ENCODE measurements at places on chromosomes 6 and 20.

DNA sequence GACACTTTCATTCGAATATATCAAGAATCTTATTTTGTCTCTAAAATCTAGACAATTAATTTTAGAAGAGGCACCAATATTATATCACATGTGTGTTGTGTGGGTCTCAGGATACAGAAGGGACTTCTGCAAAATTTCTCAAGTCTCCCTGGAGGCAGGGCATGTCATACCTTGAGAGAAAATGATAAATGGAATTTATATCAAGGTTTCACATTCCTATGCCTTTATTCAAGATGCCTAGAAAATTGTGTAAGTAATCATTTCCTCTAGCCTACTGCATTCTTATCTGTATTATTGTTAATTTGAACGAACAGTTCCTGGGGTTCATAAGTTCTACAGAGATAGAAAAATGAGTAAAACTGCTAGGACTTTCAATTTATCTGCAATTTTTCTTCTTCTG is 1247.9 kb downstream of the GRIK2 start:
- H3K27me3 ChIP-seq, result no peaks in the 10 kb centered on the region
- no peak overlapping the region for H3K4me3 ChIP-seq
- H3K27ac ChIP-seq, result no peak overlapping the region
- no peaks in the 10 kb centered on the region for H3K36me3 ChIP-seq
- H3K4me1 ChIP-seq, result no peaks in the 10 kb centered on the region

DNA sequence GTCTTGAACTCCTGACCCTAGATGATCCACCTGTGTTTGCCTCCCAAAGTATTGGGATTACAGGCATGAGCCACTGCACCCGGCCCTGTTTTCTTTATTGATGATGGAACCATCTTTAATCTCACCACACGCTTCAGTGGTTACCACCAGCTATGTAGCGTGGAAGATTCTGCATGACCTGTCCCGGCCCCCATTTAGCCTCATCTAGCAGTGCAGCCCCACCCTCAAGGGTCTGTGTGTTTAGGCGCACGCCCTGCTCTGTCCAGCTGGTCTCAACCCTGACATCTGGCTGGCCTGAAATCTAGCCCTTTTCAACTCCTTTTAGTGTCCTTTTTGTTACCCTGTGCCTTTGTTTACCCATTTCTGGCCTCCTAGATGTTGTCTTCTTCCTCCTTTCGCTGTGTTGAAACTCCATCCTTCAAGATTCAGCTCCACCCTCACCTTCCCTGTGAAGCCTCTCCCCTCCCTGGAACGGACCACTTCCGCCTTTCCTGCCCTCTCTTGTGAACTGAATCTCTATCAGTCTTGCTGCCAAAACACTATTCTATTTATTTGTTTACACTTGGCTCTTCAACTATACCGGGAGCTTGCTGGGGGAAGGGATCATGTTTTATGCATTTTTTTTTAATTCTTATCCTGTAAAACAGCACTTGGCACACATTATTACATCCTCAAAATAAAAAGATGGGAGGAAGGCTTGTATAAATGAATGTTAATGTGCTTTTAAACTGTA is 101.0 kb upstream of the MTHFD1L start:
- H3K27me3 ChIP-seq, result no peaks in the 10 kb centered on the region
- no peak overlapping the region for H3K27ac ChIP-seq
- peaks cover 4% of the 10 kb centered on the region for H3K4me1 ChIP-seq
- no peaks in the 10 kb centered on the region for H3K36me3 ChIP-seq
- DNase-seq, result no peak

GRCh38 chr20:61044499-61044898 is 207.6 kb upstream of the CDH4 start:
- no peak overlapping the region for H3K27ac ChIP-seq
- no peaks in the 10 kb centered on the region for H3K4me1 ChIP-seq
- no peaks in the 10 kb centered on the region for H3K36me3 ChIP-seq
- no peaks in the 10 kb centered on the region for H3K27me3 ChIP-seq
- H3K4me3 ChIP-seq, result no peak overlapping the region

- H3K36me3 ChIP-seq, result no peaks in the 10 kb centered on the region
- H3K27ac ChIP-seq, result no peak overlapping the region
- H3K4me1 ChIP-seq, result no peaks in the 10 kb centered on the region
These were observed 32.4 kb downstream of the PHACTR1 start for GRCh38 chr6:12748815-12749521.

GRCh38 chr6:158706369-158706982 is 56.6 kb downstream of the SYTL3 start:
- no peaks in the 10 kb centered on the region for H3K36me3 ChIP-seq
- H3K27me3 ChIP-seq, result no peaks in the 10 kb centered on the region

- no peak for DNase-seq
- H3K36me3 ChIP-seq, result no peaks in the 10 kb centered on the region
- no peak overlapping the region for H3K4me3 ChIP-seq
- no peak overlapping the region for H3K27ac ChIP-seq
- H3K27me3 ChIP-seq, result no peaks in the 10 kb centered on the region
These were observed 10.9 kb downstream of the TFB1M start for GRCh38 chr6:155303361-155303870.

GRCh38 chr20:2305479-2305878 is 9.7 kb downstream of the TGM3 start:
- no peak for DNase-seq
- no peaks in the 10 kb centered on the region for H3K27me3 ChIP-seq
- H3K27ac ChIP-seq, result no peak overlapping the region
- H3K4me3 ChIP-seq, result no peak overlapping the region
- H3K4me1 ChIP-seq, result 0 out of 2 replicates have a peak, but pooled peaks cover 3% of the 10 kb centered on the region

DNA sequence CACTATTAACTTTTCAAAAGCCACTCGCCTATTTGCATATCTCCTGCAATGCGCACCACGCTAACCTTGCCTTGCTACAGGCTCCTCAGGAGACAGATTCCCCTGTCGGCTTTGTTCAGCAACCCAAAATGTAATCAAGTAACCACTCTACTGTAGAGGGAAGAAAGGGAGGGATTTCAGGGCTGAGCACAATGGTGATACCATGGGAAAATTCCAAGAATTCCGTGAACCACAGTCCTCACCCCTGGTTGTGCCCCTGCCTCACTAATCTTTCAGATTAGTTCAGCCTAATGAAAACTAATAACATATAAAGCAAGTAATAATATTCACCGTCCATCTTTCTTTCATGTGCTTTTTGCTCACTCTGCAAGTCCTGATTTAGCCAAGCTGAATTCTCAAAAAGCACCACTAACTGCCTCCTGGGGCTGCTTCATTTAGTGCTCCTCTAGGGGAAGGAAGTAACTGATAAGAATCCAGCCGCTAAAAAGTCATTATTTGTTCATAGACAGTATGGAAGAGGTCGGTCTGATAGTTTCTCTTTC is 6.6 kb downstream of the CITED2 start:
- no peaks in the 10 kb centered on the region for H3K36me3 ChIP-seq
- peaks cover 45% of the 10 kb centered on the region for H3K4me1 ChIP-seq
- peak overlapping the region; percentile 87 for H3K27ac ChIP-seq
- no peak for DNase-seq

DNA sequence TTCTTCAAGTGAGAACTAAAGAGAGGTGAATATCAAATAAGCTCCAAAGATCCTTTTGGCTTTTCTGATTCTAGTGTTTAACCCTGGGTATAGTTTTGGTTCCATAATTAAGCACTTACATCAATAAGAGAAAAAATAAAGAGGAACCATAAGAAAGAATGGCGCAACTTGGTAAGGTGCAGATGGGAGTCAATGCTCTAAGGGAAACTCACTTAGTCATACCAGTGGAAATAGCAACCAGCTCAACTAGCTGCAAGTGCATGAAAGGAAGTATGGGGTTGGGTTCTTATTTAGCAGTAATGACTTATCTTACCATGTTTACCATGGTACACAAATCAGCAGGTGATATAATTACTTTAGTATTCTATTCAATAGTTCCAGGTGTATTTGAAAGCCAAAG is 296.5 kb upstream of the RUNX2 start:
- H3K27ac ChIP-seq, result no peak overlapping the region
- no peaks in the 10 kb centered on the region for H3K27me3 ChIP-seq
- H3K4me1 ChIP-seq, result no peaks in the 10 kb centered on the region
- H3K36me3 ChIP-seq, result no peaks in the 10 kb centered on the region

GRCh38 chr20:9928281-9928737 is 89.4 kb upstream of the PAK5 start:
- H3K27ac ChIP-seq, result no peak overlapping the region
- H3K36me3 ChIP-seq, result no peaks in the 10 kb centered on the region
- H3K4me1 ChIP-seq, result no peaks in the 10 kb centered on the region

- no peaks in the 10 kb centered on the region for H3K36me3 ChIP-seq
- no peak overlapping the region for H3K27ac ChIP-seq
- no peak overlapping the region for H3K4me3 ChIP-seq
- H3K4me1 ChIP-seq, result no peaks in the 10 kb centered on the region
- H3K27me3 ChIP-seq, result no peaks in the 10 kb centered on the region
- DNase-seq, result no peak
These were observed 18.3 kb downstream of the KIF16B start for GRCh38 chr20:16554766-16555543.

GRCh38 chr20:10559266-10559665 is 114.5 kb downstream of the JAG1 start:
- H3K4me1 ChIP-seq, result peaks cover 34% of the 10 kb centered on the region
- H3K4me3 ChIP-seq, result no peak overlapping the region
- DNase-seq, result no peak
- H3K27ac ChIP-seq, result no peak overlapping the region

GRCh38 chr6:113924312-113924723 is 46.6 kb downstream of the HDAC2 start:
- no peak overlapping the region for H3K4me3 ChIP-seq
- H3K4me1 ChIP-seq, result no peaks in the 10 kb centered on the region
- H3K36me3 ChIP-seq, result no peaks in the 10 kb centered on the region
- DNase-seq, result no peak
- H3K27me3 ChIP-seq, result no peaks in the 10 kb centered on the region

DNA sequence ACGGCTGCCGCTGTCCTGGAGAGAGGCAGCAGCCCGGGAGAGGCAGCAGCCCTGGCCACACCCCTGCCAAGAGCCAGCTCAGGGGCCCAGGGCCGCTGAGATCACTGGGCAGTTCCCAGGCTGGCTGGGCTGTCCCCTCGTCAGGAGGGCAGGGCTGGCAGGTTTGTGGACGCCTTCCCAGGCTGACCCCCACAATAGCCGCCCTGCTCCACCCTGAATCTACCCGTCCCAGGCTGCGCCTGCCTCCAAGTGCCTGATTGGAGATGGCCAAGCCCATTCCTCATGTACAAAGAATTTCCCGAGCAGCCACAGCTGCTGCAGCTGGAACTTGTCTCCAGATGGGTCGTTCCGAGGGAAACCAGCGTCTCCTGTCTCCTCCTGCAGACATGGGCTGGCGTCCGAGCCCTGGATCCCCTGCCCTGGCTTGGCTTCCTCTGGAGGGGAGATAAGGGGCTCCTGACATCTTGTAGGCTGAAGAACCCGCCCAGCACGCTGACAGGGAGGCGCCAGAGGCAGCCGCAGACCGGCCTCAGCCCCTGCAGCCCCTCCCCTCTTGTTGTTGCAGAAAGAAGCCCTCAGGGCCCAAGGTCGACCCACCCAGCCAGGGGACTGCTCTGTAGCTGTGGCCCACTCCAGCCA is 9.4 kb upstream of the GATA5 start:
- H3K4me1 ChIP-seq, result peaks cover 99% of the 10 kb centered on the region
- no peaks in the 10 kb centered on the region for H3K27me3 ChIP-seq
- peak; percentile 89 for DNase-seq
- H3K27ac ChIP-seq, result peak overlapping the region; percentile 88
- no peaks in the 10 kb centered on the region for H3K36me3 ChIP-seq
- H3K4me3 ChIP-seq, result no peak overlapping the region

GRCh38 chr6:126625019-126625418 is 285.1 kb downstream of the CENPW start:
- no peaks in the 10 kb centered on the region for H3K4me1 ChIP-seq
- H3K36me3 ChIP-seq, result no peaks in the 10 kb centered on the region
- DNase-seq, result no peak
- H3K4me3 ChIP-seq, result no peak overlapping the region

DNA sequence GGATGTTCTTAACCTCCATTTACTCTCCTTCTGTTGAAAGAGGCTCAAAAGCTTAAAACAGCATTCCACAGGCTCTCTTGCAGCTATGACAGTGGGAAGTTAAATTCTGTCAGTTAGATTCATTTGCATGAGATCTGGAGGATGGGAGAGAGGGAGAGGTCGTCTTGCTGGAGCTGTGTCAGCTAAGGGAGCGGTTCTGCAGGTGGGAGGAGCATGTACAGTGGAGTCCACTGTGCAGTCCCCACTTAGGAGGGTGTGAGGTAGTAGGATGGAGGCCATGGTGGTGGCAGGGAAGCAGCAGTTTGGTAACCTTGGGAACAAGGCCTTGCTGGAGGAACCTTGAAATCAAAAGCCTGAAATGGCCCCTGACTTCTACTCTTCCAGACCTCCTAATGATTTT is 12.0 kb upstream of the B4GALT5 start:
- DNase-seq, result no peak
- H3K27ac ChIP-seq, result no peak overlapping the region
- H3K36me3 ChIP-seq, result no peaks in the 10 kb centered on the region
- no peaks in the 10 kb centered on the region for H3K27me3 ChIP-seq
- no peaks in the 10 kb centered on the region for H3K4me1 ChIP-seq

DNA sequence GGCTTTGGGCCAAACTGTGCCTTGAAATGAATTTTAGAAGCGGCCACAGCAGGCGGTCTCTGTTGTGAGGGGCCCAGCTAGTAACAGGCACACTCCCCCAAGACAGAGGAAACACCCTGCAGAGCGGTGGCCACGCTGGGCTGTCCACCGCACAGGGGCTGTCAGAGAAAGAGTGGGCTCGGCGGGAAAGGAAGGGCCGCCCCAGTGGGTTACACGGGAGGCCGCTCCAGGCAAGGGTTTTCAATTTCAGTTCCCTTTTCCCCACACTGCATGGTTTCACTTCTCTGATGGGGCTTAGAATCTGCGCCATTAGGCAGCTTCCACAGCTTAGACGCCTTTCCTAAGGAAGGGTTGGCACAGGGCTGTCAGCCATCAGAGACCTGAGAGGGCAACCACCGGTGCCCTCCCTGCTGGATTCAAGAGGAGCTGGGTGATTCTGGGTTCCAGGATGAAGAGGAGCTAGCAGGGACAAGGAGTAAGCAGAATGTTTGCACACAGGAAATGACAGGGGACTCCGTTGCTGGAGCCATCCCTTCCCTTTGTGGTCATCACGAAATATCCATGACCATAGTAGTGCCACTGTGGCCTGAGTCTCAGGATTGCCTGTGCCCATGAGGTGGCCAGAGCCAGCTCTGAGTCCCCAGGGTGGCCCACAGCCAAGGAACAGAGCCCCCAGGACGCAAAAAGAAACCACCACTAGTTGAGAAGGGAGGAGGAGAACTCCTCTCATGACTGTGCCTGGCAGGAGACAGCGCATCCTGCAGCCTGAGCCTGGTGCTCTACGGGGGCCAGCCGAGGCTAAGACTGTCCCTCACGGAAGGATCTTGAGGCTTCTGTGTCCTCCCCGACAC is 282.7 kb downstream of the NRN1 start:
- no peak overlapping the region for H3K4me3 ChIP-seq
- H3K36me3 ChIP-seq, result no peaks in the 10 kb centered on the region
- no peaks in the 10 kb centered on the region for H3K27me3 ChIP-seq
- DNase-seq, result no peak
- no peak overlapping the region for H3K27ac ChIP-seq
- H3K4me1 ChIP-seq, result no peaks in the 10 kb centered on the region

- H3K27ac ChIP-seq, result no peak overlapping the region
- no peaks in the 10 kb centered on the region for H3K36me3 ChIP-seq
- H3K4me3 ChIP-seq, result no peak overlapping the region
- H3K27me3 ChIP-seq, result no peaks in the 10 kb centered on the region
These were observed 38.2 kb downstream of the PTPN1 start for GRCh38 chr20:50548396-50548795.
